ENCODE measurements at places on chromosomes 7 and 10.

DNA sequence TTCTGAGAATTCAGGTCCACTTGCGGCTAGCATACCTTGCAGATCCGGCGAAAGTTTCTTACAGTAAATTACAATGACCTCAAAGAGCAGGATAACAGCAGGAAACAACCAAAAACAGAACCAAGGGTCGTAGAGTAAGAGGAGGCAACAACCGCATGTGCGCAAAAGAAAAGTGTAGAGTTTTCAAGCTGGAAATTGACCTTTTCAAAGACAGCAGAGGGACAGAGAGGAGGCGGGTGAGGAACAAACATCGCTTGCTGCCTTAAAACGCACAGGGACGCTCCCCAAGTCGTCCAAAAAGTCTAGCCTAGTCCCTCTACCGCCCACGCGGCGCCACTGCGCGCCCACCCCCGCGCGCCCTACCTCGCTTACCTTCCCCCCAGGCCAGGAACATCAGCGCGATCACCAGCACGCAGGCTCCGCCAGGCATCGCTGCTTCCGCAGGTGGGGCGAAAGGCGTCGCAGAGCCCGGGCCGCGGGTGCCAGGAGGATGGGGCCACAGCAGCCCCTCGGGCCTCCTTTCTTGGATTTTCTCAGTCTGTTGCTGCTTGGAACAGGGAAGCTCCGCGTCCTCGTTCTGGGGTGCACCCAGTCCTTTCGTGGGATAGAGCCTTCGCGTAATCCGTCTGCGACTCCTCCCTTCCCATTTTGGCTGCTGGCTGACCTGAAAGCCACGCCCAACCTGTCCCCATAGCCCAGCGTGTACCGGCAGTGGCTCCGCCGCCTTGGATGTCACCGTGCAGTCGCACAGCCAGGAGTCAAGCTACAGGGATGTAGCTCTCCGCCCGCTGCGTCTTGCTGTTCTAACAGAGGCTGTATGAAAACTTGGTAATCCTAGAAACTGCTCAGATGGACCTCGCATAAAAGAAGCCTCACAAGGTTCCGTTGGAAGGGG, at the start of gene VWDE:
Gene VWDE, minus strand, starts transcription at position 579 of the 895 bp plus-strand sequence. Its CDS starts 149 bp downstream, at position 430.
- DNase-seq, result no peak

DNA sequence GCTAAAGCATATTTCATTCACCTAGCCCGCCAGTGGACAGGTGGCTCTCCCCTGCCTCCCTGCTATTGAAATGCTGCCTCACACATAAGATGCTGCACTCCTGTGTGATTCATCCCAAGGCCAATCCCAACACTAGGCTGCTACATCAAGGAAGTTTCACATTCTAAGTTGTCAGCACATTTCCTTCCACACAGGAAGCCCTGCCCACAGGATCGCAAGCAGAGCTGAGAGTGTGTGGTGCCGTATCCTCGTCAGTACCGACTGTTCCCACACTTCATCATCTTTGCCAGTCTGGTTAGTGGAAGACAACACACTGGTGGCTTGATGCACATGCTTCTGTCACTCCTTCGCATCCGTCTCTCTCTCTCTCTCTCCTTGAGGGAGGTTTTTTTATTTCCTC, 194.3 kb upstream of the PPP2R2D start:
- no peak for DNase-seq

- DNase-seq, result no peak
Observed at GRCh38 chr7:114419441-114420272, 5.0 kb downstream of the FOXP2 start.

DNA sequence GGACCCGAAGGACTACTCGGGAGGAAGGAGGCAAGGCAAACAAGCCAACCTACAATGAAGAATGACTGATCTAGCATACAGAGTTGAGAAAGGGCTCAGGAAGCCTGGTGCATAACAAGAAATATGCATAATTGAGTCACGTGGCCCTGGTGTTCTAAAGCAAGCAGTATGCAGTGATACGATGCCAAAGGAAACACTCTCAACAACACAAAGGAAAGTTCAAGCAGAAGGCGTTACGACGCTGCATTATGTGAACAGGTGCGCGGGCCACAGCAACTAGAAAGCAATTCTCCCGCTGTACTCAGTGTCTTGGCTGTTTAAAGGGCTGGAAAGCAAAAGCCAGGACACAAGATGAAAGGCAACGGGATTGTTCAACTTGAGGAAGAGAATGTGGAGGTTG, 100.8 kb downstream of the PRTFDC1 start:
- no peak for DNase-seq

- DNase-seq, result no peak
Observed at GRCh38 chr7:112010109-112010508, 196.1 kb downstream of the DOCK4 start.

GRCh38 chr7:148912758-148913541, 28.9 kb upstream of the EZH2 start:
- no peak for DNase-seq

DNA sequence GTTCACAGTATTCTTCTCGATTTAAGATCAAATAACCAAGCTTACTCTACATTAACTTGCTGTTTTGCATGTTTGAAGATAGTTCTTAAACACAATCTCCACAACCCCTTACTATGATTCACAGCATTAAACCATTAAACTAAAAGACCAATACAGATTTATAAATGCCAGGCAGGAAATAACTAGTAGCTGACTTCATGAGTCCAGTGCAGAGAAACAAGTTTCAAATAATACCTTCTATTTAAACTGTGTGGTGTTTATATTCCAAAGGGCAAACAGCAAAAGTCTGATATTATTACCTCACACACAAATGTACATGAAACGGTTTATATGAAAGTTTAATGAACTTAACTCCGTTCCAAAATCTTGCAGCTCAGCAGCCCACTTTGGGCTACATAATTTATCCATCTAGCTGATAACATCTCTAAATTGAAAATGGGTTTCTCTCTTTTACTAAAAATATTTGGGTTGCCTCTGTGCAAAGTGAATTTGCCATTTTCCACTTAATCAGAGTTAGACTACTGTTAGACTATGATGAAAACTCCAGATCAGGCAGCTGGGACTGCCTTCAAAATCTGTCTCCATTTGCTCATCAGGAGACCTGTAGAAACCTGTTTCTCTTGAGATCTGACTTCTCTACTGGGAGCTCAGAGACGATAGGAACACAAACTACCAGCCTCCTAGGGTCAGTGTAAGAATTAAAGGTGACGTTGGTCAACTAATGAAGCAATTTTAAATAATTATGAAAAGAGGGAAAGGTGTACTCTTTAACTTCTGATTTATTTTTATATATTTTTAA, 287.3 kb downstream of the FZD1 start:
- no peak for DNase-seq

GRCh38 chr10:109996225-109996624, 11.6 kb upstream of the ADD3 start:
- no peak for DNase-seq

DNA sequence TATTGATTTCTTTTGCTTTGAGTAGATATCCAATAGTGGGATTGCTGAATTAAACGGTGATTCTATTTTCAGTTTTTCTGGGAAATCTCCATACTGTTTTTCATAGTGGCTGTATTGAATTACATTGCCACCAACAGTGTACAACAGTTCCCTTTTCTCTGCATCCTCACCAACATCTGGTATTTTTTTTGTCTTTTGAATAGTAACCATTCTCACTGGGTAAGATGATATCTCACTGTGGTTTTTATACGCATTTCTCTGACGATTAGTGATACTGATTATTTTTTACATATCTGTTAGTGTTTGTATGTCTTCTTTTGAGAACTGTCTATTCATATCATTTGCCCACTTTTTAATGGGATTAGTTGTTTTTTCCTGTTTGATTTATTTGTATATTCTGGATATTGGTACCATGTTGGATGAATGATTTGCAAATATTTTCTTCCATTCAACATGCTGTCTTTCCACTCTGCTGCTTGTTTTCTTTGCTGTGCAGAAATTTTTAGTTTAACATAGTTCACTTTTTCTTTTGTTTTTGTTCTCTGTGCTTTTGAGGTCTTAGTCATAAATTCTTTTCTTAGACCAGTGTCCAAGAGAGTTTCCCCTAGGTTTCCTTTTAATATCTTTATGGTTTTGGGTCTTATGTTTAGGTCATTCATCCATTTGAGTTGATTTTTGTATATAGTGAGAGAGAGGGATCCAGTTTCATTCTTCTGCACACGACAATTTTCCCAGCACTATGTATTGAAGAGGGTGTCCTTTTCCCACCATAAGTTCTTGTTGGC, 584.7 kb downstream of the PHTF2 start:
- DNase-seq, result no peak

DNA sequence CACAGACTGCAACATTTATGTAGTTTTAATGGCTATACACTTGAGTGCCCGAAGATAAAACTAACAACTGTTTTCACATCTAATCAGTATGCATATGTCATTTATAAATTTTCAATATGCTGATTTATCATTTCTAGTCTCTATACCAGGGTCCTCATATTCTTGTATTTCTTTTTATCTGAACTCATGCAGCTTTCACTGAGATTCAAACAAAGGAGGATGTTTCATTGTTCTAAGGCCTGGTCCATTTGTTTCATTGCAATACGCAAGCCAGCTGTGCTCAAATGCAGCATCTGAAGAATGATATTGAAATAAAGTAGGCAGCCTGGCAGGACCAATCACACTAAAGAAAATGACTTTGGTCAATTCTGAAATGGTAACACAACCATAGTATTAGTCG, 31.7 kb downstream of the MAGI2 start:
- no peak for DNase-seq

DNA sequence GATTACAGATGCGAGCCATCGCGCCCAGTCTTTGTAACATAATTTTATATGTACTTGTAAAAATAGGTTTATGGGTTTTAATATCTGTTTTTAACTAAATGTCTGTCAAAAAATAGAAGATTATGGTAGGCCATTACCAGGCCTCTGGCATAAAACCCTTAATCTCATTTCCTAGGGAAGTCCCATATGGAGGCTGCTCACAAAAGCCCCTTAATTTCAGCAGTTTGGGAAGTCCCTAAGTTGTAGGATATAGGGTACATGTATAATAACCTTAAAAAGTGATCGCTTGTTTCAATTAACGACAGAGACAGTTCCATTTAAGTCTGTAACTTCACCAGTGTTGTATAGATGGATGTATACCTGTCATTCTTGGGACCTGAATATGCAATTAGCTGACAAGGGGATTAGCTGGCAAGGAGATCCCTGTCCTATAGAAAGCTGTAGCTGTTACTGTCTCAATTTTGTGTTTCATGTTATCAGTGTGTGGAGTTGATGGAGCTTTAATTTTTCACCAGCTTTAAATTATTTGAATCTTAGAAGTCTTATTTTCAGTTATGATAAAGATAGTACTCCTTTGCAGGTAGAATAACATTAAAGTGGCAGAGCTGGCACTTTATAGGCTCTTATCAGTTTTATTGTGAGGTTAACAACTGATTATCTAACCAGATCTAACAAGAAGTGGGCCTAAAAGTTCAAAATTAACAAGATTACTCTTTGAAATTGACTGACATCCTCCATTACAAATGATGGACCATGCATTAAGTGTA, 10.5 kb downstream of the TRIM24 start:
- no peak for DNase-seq

DNA sequence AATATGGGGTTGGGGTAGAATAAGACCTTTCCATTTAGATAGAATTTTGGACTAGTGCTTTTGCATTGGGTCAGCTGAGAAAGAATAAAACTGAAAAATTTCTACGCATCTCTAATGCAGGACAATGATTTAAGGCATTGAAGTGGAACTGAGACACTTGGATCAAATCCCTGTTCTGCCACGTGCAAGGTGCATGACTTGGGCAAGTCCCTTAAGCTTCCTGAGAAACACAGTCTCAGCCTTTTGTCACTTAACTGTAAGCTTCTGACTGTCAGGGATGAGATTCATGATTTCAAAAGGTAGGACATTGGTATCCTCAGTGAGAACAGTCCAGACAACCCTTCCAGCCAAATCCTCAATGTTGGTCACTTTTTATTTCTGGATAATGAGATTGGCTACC, 59.2 kb downstream of the ENTPD1 start:
- DNase-seq, result no peak

DNA sequence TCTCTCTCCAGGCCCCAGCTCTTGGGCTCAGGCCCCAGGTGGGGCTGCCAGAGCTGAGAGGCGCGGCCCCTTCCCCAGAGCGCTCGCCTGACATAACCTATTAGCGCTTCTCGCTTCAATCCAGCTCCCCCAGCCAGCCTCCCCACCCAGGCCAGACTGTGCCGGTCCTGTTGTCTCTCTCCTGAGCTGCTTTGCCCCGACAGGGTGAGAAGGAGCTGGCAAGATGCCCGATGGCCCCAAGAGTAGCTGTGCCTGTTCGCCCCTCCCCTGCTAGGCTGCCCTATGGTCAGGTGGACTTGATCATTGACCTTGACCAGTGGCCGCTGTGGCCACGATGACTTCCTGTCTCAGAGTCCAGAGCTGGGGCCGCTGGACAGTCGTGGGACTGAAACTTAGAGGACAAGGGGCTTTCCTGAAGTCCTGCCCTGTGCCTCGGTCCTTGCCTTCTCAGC, 9.1 kb downstream of the TMEM270 start:
- no peak for DNase-seq

DNA sequence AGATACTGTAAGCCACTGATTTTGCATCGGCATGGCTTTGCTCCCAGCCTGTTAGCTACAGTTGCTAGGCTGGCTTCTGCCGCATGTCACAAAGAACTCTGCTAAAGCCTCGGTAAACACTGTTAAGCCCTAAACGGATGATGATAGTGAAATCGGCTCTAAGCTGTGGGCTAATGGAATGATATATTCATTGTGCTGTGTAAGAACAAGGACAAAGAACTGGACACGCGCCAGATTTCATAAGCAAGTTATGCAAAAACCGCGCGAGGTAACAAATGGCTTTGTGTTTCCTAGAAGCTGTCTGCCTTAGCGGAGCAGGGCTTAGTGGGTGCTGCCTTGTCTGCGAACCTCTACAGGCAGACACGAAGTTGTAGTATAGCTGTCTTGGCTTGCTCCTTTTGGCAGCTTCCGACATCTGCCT, 331.3 kb upstream of the COBL start:
- no peak for DNase-seq

GRCh38 chr10:79295563-79295962, 51.7 kb upstream of the PPIF start:
- no peak for DNase-seq

DNA sequence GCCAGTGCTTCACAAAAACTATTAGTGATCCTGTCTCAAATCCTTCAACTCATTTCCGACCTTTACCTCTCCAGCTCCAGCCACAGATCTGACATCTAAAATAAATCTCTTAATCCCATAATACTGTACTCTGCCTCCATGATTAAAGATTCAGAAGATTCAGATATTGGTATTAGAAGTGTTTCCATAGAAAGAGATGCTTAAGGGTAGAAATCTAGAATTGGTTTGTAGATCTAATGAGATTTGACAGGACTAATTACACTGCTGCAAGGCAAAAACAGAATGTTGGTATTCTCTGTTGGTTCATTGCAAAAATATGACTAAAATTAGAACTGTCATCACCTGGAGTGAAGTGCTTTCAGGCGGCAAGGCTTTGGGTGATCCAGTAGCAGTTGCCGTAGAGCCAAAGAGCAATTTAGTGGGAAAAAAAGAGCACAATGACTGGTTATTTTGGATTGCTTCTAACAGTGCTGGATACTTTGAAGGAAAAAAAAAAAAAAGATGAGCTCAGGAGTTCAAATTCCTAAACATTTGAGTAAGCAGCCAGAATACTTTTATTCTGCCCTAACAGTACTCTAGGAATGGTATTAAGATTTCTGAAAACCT, 940.1 kb upstream of the SORCS1 start:
- DNase-seq, result no peak
